Dermis lymphatic vessel endothelial cell (primary cell): ENCODE measurements at places on chromosomes 16 and 17. TPM values are rescaled to one million over a fixed set of nuclear protein-coding genes. Genes with fewer than 3 reads are reported as not detected.

Gene MED13
- total RNA-seq, result 41.1 and 44.1 TPM in 2 replicates

Gene FOXL1
- 1.5 and 2.1 TPM in 2 replicates for total RNA-seq

Gene ATP2A1
- total RNA-seq, result 0.17 TPM in 1 of 2 replicates, not detected in the other

Gene SCGB1C2
- total RNA-seq, result not detected in 2 replicates

Gene ERI2
- 11.4 and 13.9 TPM in 2 replicates for total RNA-seq

Gene ABCC11
- not detected in 2 replicates for total RNA-seq

Gene INCA1
- total RNA-seq, result 0.52 and 0.54 TPM in 2 replicates

Gene NPIPB13
- total RNA-seq, result 0.43 and 2.0 TPM in 2 replicates

Gene MT1G
- 0.22 TPM in 1 of 2 replicates, not detected in the other for total RNA-seq

Gene DHRS7C
- not detected in 2 replicates for total RNA-seq

Gene HOXB1
- not detected in 2 replicates for total RNA-seq

Gene HBA1
- not detected in 2 replicates for total RNA-seq

Gene PARD6A
- 1.5 and 2.8 TPM in 2 replicates for total RNA-seq

Gene UNC13D
- 2.5 and 7.9 TPM in 2 replicates for total RNA-seq

Gene HNF1B
- total RNA-seq, result not detected in 2 replicates

Gene SYT17
- 1.3 and 2.0 TPM in 2 replicates for total RNA-seq

Gene CFAP52
- not detected in 2 replicates for total RNA-seq

Gene HBM
- total RNA-seq, result not detected in 2 replicates

Gene GNAO1
- not detected in 2 replicates for total RNA-seq

Gene PALB2
- total RNA-seq, result 6.6 and 6.8 TPM in 2 replicates

Gene NHLRC4
- 2.2 and 2.3 TPM in 2 replicates for total RNA-seq

Gene TBX6
- 0.11 and 0.26 TPM in 2 replicates for total RNA-seq

Gene CAVIN1
- total RNA-seq, result 384 and 454 TPM in 2 replicates

Gene CES1
- total RNA-seq, result 0.17 and 0.65 TPM in 2 replicates

Gene BOLA2B
- total RNA-seq, result 13.4 and 26.9 TPM in 2 replicates

Gene LPCAT2
- 5.1 and 5.4 TPM in 2 replicates for total RNA-seq

Gene MYH1
- under 0.01 TPM in 1 of 2 replicates, not detected in the other for total RNA-seq

Gene DNAAF1
- total RNA-seq, result 0.09 TPM in 1 of 2 replicates, not detected in the other

Gene HCRT
- total RNA-seq, result not detected in 2 replicates

Gene CRYM
- total RNA-seq, result not detected in 2 replicates
